ENCODE measurements at places on chromosomes 4 and X. TPM values are rescaled to one million over a fixed set of nuclear protein-coding genes. Genes with fewer than 3 reads are reported as not detected.

- H3K4me1 ChIP-seq: no peaks in the 10 kb centered on the region
- no peak overlapping the region for H3K4me3 ChIP-seq
- no peak for DNase-seq
- no peaks in the 10 kb centered on the region for H3K36me3 ChIP-seq
- H3K27ac ChIP-seq: no peak overlapping the region
Observed at GRCh38 chr4:62661821-62662220, 1461.7 kb downstream of the ADGRL3 start.

DNA sequence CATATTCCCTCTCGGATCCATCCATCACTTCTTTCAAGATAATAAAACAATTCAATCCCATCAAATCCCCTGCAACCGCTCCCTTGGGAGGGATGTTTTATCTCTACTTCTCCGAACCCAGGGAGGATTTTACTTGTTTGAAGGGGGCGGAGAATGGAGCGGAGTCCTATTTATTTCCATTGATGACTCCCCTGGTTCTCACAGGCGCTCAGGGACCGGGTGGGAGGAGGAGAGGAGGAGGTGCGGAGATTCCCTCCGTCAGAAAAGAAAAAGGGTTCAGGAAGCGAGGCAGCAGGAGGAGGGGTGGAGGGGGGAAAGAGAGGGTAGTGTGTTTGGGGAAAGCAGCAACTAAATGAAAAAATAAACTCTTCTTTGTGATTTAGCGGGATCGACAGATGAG, 2.1 kb downstream of the NDNF start:
- H3K27ac ChIP-seq: no peak overlapping the region
- H3K36me3 ChIP-seq: no peaks in the 10 kb centered on the region
- DNase-seq: no peak

DNA sequence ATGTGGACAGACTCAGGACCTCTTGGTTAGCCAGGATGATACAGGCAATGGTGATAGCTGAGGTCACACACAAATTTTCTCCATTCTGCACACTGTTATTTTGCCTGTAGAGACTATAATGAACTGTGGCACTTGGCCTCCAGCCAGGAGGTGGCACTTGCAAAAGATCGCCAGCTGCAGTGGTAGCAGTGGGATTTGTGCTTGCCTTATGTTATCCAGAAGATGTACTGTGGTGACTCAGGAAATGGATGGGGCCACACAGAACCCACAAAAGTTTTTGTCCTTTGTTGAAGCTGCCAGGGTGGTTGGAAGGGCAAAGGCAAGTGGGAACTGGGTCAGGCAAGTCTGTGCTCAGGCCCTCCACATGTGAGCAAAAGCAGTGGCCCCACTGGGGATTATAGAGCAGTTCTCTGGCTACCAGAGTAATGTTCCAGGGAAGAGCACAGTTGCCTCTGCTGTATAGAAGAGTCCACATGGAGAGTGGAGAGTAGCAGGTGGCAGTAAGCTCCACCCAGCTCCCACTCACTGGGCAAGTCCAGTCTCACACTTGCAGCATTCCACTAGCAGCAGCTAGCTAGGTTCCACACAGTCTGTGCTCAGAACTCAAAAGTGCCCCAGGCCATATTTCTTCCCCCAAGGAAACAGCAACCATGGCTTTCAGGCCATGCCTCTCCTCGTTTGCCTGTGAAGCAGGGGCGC, 5.9 kb upstream of the C4orf17 start:
- H3K4me3 ChIP-seq: no peak overlapping the region
- DNase-seq: no peak
- H3K27me3 ChIP-seq: no peaks in the 10 kb centered on the region
- H3K4me1 ChIP-seq: peaks cover 34% of the 10 kb centered on the region
- H3K27ac ChIP-seq: no peak overlapping the region

- H3K27me3 ChIP-seq: no peaks in the 10 kb centered on the region
- no peaks in the 10 kb centered on the region for H3K4me1 ChIP-seq
- no peak overlapping the region for H3K4me3 ChIP-seq
- no peak for DNase-seq
Observed at GRCh38 chr4:188551156-188551555, 411.9 kb downstream of the TRIML1 start.

Gene REELD1
- total RNA-seq: not detected

Gene GAGE12J
- not detected for total RNA-seq

Gene FAM114A1
- total RNA-seq: 0.23 TPM
